Heart right ventricle (tissue), 16 donors: ENCODE measurements at places on chromosomes 1 and 21. TPM values are rescaled to one million over a fixed set of nuclear protein-coding genes. Genes with fewer than 3 reads are reported as not detected.

- DNase-seq: no peak
- peak overlapping the region; percentile 74 for H3K27ac ChIP-seq
- H3K4me1 ChIP-seq: peaks cover 51% of the 10 kb centered on the region
- H3K36me3 ChIP-seq: no peaks in the 10 kb centered on the region
- H3K4me3 ChIP-seq: no peak overlapping the region
Measured at GRCh38 chr1:78070758-78071157, 25.0 kb downstream of the GIPC2 start.

DNA sequence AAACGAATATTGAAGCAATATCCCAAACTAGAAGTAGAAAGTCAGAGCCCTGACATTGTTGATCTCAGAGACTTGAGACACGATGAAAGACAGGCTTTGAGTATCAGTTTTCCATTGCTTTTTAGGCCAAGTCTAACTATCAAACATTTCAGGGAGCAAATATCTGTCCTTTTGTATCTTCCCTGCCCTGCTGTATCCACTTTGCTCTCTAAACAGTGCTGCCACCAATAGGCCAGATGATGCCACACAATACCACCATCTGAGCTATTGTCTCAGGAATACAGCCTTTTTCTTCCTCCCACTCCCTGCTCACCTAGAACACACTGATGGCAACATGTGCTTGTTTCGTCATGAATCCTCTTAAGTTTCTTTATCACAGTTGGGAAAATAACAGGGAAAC, 62.6 kb upstream of the SPAG17 start:
- no peak for DNase-seq
- H3K27ac ChIP-seq: no peak overlapping the region
- H3K27me3 ChIP-seq: no peaks in the 10 kb centered on the region
- no peaks in the 10 kb centered on the region for H3K4me1 ChIP-seq

DNA sequence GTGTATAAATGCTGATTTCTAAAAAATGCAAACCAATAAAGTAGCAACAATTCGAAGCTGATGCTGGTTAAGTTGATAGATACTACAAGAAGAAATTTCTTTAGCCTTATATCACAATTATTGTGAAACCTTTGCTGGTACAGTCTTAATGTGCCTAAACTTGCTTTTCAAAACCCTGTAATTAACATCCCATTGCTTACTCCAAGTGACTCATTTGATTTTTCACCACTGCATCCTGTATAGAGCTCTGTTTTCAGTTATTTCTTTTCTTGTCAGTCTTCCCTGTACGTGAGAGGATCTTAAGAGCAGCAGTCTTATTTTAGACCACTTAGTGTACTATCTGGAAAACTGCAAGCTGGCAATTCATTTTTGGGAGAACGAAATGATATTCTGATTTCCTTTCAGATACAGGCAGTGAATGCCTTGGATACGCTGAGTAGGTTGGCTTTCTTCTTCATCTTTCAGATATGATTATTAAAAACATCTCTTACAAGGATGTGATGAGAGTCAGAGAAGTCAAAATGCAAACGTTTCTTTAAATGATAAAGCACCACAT, 210.3 kb downstream of the KCTD3 start:
- no peaks in the 10 kb centered on the region for H3K4me1 ChIP-seq
- H3K4me3 ChIP-seq: no peak overlapping the region
- H3K36me3 ChIP-seq: no peaks in the 10 kb centered on the region

DNA sequence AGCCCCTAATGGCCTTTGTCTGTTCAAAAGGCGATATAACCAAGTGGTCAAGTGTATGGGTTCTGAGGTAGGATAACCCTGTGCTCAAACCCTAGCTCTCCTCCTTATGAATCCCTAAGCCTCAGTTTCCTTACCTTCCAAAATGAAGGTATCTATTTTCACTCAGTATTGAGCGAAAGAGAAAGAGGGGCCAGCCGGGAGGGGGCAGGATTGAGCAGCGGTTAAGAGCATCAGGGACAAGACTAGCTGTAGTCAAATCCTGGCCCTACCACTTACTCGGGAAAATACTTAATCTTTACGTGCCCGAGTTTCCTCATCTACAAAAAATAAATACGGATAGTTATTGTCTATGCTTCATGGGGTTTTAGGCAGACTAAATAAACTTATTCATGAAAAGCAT, 25.7 kb downstream of the LY9 start:
- H3K36me3 ChIP-seq: no peaks in the 10 kb centered on the region
- H3K27me3 ChIP-seq: peaks cover 17% of the 10 kb centered on the region
- DNase-seq: no peak

GRCh38 chr1:116345843-116346242, 27.2 kb upstream of the ATP1A1 start:
- H3K36me3 ChIP-seq: no peaks in the 10 kb centered on the region
- no peak overlapping the region for H3K27ac ChIP-seq
- no peaks in the 10 kb centered on the region for H3K27me3 ChIP-seq
- no peak overlapping the region for H3K4me3 ChIP-seq

DNA sequence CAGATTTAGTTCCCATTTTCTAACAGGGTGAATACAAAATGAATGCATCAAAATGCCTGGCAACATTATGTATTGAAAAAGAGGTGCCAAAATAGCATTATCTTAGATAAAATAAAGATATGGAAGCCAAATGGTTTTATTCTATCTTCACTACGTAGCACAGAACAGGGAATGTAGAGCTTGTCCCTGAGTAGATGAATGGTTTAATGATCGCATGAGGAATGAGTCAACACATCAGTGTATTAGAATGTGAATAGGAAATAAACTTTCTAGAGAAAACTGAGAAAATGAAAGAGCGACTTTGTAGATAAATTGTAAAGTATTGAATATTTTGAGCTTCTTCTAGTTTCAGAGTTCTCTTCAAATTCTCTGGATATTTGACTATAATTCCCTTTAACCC, 74.3 kb downstream of the BRINP3 start:
- H3K36me3 ChIP-seq: no peaks in the 10 kb centered on the region
- no peaks in the 10 kb centered on the region for H3K27me3 ChIP-seq
- DNase-seq: no peak

DAB1 gene
- 5.3 TPM for total RNA-seq

FCGR3A gene
- total RNA-seq: 4.3 TPM

DNA sequence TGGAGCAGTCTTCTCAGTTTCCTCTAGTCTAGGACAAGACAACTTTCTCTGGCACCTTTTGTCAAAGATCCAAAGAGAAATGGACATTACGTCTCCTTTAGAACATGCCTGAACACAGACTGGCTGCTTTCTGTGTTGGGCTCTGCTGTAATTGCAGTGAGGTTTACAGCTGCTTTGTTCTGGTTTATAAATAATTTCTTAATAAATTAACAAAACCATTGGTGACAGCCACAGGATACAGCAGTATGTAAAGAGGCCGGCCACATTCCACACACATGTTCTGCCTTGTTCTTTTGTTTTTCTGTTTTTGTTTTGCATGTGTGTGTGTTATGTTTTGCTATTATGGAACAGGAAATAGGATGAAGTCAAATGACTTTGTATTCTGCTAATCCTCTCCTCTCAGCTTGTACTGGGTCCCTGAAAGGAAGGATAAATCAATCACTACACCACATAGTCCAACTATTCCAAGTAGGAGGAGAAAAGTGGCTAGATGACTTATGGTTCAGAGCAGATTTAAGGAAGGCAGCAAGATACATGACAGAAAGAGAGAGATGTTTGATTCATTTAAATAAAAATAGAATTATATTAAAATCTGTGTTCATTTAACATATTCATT, 161.5 kb upstream of the ESRRG start:
- H3K27ac ChIP-seq: no peak overlapping the region
- no peaks in the 10 kb centered on the region for H3K36me3 ChIP-seq
- H3K4me3 ChIP-seq: no peak overlapping the region
- H3K27me3 ChIP-seq: no peaks in the 10 kb centered on the region

- H3K4me1 ChIP-seq: peaks cover 94% of the 10 kb centered on the region
- H3K27me3 ChIP-seq: no peaks in the 10 kb centered on the region
- H3K36me3 ChIP-seq: no peaks in the 10 kb centered on the region
- H3K27ac ChIP-seq: peak overlapping the region; percentile 60
Measured at GRCh38 chr1:154492115-154492514, 9.9 kb upstream of the TDRD10 start.

GRCh38 chr1:9281908-9282695, 10.6 kb upstream of the SPSB1 start:
- H3K36me3 ChIP-seq: no peaks in the 10 kb centered on the region
- peaks cover 16% of the 10 kb centered on the region for H3K27me3 ChIP-seq
- no peak for DNase-seq
- H3K4me1 ChIP-seq: no peaks in the 10 kb centered on the region
- H3K27ac ChIP-seq: no peak overlapping the region
- H3K4me3 ChIP-seq: no peak overlapping the region

AIM2 gene
- total RNA-seq: not detected
